ENCODE measurements at places on chromosomes 6 and 20. TPM values are rescaled to one million over a fixed set of nuclear protein-coding genes. Genes with fewer than 3 reads are reported as not detected.

Gene LTB
- 10.6 TPM for total RNA-seq

DNA sequence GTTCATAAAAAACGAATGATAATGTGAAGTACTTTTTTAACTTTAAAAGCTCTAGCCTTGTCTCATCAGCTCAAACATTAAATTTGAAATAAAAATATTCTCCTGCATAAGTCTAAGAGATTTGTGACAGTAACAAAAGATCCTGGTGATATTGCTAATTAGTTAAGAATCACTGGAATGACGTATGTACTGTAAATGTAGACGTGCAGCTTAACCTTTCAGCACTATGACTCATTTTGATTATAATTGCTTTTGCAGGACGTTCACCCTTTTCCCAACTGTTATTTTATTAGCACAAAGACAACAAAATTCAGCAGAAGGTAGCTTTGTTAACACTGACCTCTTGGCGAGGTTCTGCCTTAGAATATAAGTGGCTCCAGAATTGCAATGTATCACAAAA, 68.6 kb downstream of the TENT5A start:
- DNase-seq, result no peak
- no peaks in the 10 kb centered on the region for H3K4me1 ChIP-seq
- no peaks in the 10 kb centered on the region for H3K36me3 ChIP-seq
- H3K4me3 ChIP-seq, result no peak overlapping the region
- H3K27me3 ChIP-seq, result no peaks in the 10 kb centered on the region

Gene CCDC170
- 3.3 TPM for total RNA-seq

DNA sequence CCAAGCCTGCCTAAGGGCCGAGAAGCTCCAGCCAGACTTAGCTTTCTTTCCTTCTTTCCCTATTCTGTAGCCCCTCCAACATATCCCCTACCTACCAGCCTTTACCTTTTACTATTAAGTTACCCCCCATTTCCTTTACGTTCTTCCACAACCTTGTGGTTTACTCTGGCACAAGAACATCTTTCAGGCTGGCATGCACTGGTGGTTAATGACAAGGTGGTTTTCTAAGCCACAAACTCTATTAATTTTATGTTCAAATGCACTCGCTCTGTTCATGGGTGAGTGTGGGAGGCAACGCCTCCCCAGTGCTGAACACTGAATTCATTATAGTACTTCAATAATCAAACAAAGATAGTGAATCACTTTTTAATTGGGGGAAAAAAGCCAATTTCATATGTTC, 64.4 kb downstream of the TRERF1 start:
- no peaks in the 10 kb centered on the region for H3K4me1 ChIP-seq
- DNase-seq, result no peak
- H3K27ac ChIP-seq, result no peak overlapping the region
- no peaks in the 10 kb centered on the region for H3K27me3 ChIP-seq
- H3K4me3 ChIP-seq, result no peak overlapping the region

GRCh38 chr6:17165383-17165782, 63.5 kb downstream of the STMND1 start:
- no peak for DNase-seq
- no peaks in the 10 kb centered on the region for H3K4me1 ChIP-seq
- H3K27me3 ChIP-seq, result no peaks in the 10 kb centered on the region
- H3K4me3 ChIP-seq, result no peak overlapping the region

DNA sequence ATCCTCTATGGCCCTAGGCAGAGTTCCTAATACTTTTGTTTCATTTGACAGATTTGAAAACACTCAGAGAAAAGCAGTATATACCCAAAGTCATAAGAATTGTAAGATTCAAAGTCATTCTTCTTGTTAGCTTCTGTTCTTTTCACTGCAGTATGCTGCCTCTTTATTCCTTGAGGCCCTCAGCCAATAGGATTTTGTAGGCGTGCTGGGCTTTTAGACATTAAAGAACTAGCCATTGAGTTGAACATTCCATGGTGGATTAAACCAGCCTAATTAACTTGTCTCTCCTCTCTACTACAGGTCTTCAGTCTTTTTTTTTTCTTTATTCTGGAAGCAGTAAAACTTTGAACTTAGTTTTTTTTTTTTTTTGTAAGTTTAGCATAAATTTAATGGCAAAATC, 186.3 kb downstream of the PLCB4 start:
- no peaks in the 10 kb centered on the region for H3K4me1 ChIP-seq
- H3K4me3 ChIP-seq, result no peak overlapping the region
- no peak for DNase-seq
- H3K36me3 ChIP-seq, result no peaks in the 10 kb centered on the region
- no peaks in the 10 kb centered on the region for H3K27me3 ChIP-seq
- H3K27ac ChIP-seq, result no peak overlapping the region

- peak overlapping the region; percentile 61 for H3K4me3 ChIP-seq
- H3K36me3 ChIP-seq, result peaks cover 40% of the 10 kb centered on the region
- H3K27ac ChIP-seq, result peak overlapping the region; percentile 75
- DNase-seq, result peak; percentile 91
These were observed 68.7 kb downstream of the PHACTR2 start for GRCh38 chr6:143746202-143747119.

DNA sequence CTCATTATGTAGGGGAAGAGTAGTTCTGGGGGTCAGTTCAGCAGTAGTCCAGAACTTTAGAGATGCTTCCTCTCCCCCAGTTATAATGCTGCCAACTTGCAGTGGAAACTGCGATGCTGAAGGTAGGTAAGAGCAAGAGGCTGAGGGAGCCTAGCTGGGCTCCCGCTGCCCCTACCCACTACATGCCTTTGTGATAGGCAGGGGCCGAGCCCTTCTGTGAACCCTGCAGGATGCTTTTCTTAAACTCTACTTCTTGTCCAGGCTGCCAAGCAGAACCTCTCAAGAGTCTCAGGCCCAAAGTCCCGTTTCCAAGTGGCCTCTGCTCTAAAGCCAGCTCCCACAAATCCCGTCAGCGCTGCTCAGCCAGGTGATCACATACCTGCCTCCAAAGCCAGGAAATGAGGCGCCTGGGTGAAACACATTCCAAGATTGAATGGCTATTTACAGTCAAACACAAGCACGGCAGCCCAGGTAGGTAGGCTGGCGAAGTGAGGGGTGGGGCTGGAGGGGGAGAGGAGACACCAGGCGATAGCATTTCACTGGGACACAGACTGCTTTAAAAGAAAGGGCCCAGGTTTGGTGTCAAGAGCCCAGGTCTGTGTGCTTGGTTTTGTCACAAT, 150.7 kb downstream of the CD24 start:
- H3K27ac ChIP-seq, result no peak overlapping the region
- H3K36me3 ChIP-seq, result no peaks in the 10 kb centered on the region
- H3K4me3 ChIP-seq, result no peak overlapping the region
- H3K27me3 ChIP-seq, result no peaks in the 10 kb centered on the region

DNA sequence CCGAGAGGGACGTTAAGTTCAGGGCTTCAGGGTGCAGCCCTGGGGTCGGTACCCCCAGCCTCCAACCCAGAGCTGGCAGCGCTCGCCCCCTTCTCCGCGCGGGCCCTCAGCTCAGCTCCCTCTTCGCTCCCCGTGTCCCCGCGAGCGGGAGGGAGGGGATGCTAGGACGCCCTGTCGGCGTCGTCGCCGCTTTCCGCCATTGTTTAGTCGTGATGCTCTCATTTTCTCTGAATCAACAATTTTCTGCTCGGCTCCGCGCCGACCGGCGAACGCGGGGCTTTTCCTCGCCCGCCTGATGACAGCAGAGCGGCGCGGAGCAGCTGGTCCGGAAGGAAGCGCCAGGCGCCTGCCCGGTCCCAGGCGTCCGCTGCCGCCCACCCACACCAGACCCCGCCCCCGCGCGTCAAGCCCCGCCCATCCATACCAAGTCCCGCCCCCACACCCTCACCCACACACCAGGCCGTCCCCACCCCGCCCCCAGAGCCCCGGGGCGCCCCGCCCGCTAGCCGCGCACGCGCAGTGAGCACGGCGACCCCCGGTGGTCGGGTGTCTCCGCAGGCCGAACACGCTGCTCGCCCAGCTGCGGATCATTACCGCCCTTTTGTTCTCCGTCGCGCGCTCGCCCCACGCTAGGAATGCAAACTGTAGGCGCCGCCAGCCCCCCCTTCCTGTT, 50.1 kb upstream of the SLC32A1 start:
- peaks cover 55% of the 10 kb centered on the region for H3K27me3 ChIP-seq
- no peaks in the 10 kb centered on the region for H3K36me3 ChIP-seq
- DNase-seq, result peak; percentile 97
- H3K27ac ChIP-seq, result no peak overlapping the region
- H3K4me1 ChIP-seq, result no peaks in the 10 kb centered on the region
- H3K4me3 ChIP-seq, result peak overlapping the region; percentile 86

DNA sequence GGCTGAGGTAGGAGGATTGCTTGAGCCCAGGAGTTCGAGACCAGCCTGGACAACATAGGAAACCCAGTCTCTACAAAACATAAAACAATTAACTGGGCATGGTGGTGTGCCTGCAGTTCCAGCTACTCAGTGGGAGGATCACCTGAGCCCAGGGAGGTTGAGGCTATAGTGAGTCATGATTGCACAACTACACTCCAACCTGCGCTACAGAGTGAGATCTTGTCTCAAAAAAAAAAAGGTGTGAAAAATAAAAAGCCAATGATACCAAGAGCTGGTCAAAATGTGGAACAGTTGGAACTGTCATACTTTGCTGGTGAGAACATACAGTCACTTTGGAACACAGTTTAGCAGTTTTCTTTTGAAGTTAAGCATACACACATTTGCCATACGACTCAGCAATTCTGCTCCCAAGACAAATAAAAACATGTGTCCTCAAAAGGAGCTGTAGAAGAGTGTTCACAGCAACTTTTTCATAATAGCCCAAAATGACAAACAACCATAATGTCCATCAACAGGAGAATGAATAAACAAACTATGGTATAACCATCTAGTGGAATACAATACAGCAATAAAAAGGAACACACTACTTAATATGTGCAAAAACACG, 21.6 kb upstream of the FKBP5 start:
- no peaks in the 10 kb centered on the region for H3K4me1 ChIP-seq
- no peaks in the 10 kb centered on the region for H3K27me3 ChIP-seq
- H3K4me3 ChIP-seq, result no peak overlapping the region
- no peak overlapping the region for H3K27ac ChIP-seq
- no peaks in the 10 kb centered on the region for H3K36me3 ChIP-seq

- H3K4me1 ChIP-seq, result no peaks in the 10 kb centered on the region
- DNase-seq, result no peak
- H3K36me3 ChIP-seq, result peaks cover 65% of the 10 kb centered on the region
- no peak overlapping the region for H3K4me3 ChIP-seq
- H3K27me3 ChIP-seq, result no peaks in the 10 kb centered on the region
These were observed 21.9 kb downstream of the DYNLT1 start for GRCh38 chr6:158622545-158623190.

Data from endodermal cell (in vitro differentiated cells).